ENCODE measurements at places on chromosomes 6 and 20.

DNA sequence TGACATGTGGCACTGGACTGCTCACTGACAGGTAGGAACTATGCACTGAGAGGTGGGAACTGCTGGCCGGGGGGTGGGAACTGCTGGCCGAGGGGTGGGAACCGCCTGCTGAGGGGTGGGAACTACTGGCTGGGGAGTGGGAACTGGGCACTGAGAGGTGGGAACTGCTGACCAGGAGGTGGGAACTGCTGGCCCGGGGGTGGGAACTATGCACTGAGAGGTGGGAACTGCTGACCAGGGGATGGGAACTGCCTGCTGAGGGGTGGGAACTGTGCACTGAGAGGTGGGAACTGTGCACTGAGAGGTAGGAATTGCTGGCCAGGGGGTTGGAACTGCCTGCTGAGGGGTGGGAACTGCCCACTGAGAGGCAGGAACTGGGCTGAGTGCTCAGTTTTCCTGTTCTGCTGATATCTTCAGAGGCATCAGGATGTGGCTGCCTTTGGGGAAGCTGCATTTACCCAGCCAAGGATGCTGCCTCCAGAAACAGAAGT lies 90.2 kb downstream of the THBS2 start:
- DNase-seq = peak; percentile 55

DNA sequence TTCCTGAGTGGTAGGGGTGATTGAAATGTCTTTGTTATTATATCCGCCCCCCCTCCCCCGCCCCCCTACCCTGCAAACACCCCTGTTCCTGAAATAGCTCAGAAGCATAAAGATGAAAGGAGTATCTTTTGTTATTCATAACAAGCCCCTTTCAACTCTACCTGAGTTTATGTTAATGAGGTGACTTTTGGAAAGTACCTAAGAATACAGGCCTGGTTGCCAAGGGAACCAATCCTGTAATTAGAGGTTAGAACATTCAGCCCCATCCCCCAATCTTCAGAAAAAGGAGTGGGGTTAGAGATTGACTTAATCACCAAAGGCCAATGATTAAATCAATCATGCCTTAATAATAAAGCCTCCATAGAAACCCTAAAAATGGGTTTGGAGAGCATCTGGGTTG lies 979.2 kb upstream of the GJE1 start:
- no peak for DNase-seq

GRCh38 chr6:107642095-107642860 lies 152.4 kb downstream of the SOBP start:
- DNase-seq = no peak

GRCh38 chr20:46621492-46621891 lies 29.8 kb downstream of the SLC13A3 start:
- peak; percentile 83 for DNase-seq

- DNase-seq = peak; percentile 36
These were observed 74.0 kb downstream of the HAO1 start for GRCh38 chr20:7866285-7866684.

GRCh38 chr6:80356000-80356399 lies 249.5 kb downstream of the BCKDHB start:
- no peak for DNase-seq

DNA sequence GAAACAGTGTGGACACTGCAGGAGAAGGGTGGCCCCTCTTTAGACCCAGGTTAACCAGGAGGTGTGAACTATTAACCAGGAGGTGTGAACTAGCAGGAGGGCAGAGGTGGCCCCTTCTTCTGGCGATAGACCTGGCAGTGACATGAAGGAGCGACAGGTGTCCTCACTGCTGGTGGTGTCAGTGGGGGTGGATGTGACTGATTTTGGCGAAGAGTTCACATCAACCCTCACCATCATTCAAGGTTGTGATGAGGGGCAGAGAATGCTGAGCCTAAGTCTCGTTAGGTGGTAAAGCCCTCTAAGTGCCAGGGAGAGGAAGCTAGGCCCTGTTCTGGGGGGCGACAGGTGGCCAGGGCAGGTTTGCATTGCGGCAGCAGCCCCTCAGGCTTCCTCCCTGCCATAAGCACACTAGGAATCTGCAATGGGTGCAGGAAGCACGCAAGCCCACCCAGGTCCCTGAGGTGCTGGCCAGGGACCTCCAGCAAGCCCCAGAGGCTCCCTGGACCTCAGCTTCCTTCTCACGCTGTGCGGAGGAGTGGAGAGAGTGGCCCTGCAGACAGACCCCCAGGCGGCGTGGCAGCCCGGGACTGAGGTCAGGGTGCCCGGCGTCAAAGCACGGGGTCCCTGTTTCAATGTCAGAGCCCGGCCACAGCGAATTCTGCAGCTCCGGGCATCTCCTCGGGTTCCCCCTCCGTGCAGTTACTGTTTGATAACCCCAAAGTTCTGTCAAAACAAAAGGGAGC lies 13.7 kb downstream of the NPEPL1 start:
- DNase-seq = no peak

DNA sequence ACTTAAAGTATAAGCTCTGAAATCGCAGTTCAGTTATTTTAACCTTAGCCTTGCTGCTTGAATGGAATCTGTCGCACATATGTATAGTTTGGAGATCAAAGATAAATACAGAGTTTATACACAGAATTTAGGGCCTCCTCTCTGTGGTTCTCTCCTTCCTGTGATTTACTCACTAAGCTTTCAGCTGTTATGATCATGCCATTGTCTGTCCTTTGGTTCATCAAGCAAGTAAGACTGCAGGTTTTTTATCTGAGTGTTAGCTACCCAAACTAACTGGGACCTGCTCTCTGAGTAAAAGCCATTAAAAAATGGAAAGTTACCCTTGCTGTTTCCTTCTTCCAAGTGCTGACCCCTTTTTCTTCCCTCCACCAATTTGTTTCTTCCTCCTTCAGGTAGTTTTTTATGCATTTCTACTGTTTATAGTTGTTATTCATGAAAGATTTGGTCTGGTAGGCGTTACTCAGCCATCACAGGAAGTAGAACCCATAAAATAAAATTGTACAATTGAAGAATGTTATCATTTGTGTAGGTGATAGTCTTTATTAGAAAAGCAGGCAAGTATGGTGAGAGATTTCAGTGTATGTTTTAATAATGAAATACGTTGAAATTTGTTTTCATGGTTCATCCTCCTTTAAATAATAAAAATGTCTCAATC lies 33.7 kb upstream of the SUMO4 start:
- DNase-seq = no peak

- no peak for DNase-seq
These were observed at the start of gene SMIM28 for GRCh38 chr6:138377844-138378243. SMIM28 (plus strand) TSS chr6:138377905; CDS start chr6:138378073, 168 bp downstream.

- DNase-seq = no peak
These were observed 574.8 kb downstream of the HACE1 start for GRCh38 chr6:104284872-104285271.

GRCh38 chr6:129749749-129750120 lies 39.8 kb upstream of the ARHGAP18 start:
- DNase-seq = peak; percentile 89

GRCh38 chr6:134605034-134605433 lies 287.1 kb upstream of the SGK1 start:
- no peak for DNase-seq

GRCh38 chr20:57559289-57559634 lies 1.6 kb upstream of the PCK1 start:
- DNase-seq = no peak

- no peak for DNase-seq
These were observed 15.0 kb upstream of the TRAM2 start for GRCh38 chr6:52591832-52592231.

GRCh38 chr6:57183336-57183735 lies 11.2 kb downstream of the BAG2 start:
- DNase-seq = no peak

DNA sequence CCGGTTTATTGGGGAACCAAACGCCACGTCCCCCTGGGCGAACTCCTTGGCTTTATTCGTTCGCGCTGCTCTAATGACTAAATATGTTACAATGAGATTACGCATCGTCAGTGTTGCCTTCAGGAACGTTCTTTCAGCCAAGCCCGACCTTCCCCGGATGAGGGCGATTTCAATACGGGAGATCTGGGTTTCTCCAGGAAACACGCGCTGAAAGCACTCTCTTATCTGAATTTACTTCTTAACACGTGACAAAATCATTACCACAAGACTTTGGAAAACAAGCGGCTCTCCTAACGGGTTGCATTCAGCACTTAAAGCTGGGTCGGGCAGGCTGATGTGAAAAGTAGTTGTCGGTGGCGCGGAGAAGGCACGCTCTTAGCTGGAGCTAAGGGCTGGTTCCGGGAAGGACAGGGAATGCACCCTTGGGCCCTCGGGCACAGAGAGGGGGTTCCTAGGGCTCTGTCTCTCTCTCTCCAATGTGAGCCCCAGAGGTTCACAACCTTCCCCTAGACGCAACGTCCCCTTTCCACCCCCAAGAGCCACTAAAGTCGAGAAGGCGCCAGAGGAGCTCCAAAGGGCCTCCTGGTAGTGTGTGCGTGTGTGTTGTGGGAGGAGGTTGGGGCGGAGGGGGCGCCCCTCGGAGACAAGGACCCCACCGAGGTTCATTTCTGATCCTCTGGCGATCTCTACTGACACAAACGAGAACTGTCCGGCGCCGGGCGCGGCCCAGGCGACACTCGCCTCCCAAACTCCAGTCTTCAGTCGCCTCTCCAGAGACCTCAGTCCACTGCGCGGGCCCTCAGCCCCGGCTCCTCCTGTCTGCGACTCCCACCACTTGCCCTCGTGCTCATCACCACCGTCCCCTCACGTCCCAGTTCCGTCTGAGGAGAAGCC lies 7.1 kb upstream of the NKX2-2 start:
- peak; percentile 33 for DNase-seq

DNA sequence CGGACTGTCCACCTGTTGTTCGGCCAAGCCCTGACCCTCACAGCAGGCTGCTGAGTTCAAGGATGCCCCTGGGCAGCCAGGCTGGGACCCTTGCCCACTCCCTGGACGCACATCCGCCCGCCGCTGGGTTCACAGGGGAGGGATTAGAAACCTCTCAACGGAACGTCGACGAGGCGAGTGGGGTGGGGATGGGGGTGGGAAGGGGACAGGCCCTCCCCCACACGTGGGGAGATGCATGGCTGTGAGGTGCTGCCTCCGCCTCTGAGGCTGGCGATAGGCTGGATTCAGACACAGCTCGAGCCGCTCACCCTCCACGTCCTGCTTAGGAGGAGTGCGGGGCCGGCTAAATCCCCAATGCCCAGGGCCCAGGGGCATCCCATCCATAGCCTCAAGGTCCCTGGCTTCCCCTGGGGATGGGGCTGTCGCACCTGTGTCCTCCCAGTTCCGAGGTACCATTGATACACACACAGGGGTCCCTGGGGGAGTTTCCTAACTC lies 90.6 kb upstream of the BHLHE23 start:
- no peak for DNase-seq

DNA sequence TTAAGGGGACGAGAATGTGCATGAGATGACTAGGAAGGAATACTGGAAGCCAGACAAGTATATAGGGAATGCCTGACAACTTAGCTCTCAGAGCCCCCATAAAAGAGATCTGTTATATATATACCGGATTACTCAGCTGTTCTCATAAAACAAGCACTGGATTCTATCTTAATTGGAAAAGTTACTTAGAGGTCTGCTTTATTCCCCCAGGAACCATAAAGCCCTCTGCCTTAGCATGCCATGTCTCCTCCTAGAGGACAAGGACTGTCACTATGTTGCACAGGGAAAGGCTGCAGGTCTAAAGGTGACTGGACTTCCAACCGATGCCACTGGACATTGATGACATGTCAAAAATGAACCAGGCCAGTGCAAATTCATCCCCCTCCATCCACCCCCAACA lies 6.4 kb downstream of the EXOC2 start:
- peak; percentile 48 for DNase-seq

GRCh38 chr20:62303062-62303339 lies 204 bp downstream of the ADRM1 start:
- no peak for DNase-seq

Measured in fibroblast of lung (primary cell).